ENCODE measurements at places on chromosomes 1 and 21.

GRCh38 chr1:205585835-205586785 is 45.7 kb downstream of the ELK4 start:
- no peak for DNase-seq

DNA sequence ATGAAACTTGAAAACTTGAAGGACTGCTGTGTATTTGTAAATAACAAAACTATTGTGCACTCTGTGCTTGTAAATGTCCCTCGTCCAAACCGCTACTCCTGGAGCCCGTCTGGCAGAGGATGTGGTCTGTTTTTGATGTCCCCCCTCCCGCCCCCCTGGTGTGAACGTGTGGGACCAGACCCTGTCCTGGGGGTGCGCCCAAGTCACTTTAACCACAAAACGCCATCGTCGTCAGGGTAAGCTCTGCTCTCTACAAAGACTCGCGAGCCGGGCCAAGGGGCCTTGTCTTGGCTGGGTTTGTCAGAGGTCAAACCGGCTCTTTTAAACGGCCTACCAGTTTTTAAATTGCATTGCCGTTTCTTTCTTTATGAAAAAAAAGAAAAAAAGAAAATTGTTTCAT is 87.4 kb upstream of the TMEM51 start:
- DNase-seq: no peak

GRCh38 chr1:6267686-6268322 is 6.9 kb upstream of the GPR153 start:
- no peak for DNase-seq

DNA sequence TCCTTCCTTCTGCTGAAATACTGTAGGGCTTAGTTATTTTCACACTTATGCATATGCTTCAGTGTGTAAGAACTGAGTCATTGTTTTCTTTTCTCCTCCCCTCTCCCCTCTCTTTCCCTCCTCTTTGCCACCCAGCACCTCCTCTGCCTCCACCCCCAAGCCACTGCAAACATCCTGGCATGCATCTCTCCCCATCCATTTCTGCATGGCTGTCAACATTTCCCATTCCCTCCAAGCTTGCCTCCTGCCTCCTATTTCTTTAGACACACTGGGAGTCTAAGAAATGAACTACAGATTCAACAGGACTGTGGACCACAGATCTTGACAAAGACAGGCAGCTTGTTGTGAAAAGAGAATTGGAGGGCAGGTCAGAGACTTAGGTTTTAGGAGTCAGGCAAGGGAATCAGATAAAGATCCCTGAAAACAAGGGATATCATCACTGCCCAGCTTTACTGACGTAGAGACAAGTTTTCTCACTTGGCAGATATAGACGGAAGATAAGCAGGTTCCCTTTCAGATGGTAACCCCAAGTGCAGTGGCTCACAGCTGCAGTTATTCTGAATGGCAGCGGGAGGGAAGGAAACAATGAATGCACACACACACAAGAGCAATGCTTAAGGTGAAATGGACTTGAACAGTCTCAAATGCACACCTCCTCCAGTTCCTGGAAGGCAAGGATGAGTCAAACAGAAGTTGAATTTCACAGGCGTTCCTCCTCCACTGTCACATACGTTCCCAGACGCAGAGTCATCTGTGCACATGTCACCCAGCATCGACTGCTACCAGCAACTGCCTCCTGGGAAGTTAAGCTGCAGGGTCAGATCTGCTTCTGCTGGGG is 56.1 kb downstream of the HIVEP3 start:
- peak; percentile 78 for DNase-seq

DNA sequence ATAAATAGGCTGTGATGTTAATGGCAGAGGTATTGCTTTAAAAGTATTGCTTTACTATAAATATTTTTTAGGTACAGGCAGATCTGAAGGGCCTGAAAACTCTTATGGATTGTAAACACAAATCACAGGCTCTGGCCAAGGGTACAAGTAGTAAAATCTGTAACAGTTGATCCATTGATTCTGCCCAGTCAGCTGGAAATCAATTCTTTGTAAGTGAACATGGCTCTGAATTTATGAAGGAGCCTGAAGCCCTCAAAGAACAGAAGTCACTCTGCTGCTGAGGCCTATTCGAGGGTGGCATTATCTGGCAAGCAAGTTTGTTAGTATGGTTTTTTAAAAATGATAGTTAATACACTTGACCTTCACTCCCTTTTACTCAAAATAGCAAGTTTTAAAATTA is 834.0 kb upstream of the TMPRSS15 start:
- DNase-seq: no peak

DNA sequence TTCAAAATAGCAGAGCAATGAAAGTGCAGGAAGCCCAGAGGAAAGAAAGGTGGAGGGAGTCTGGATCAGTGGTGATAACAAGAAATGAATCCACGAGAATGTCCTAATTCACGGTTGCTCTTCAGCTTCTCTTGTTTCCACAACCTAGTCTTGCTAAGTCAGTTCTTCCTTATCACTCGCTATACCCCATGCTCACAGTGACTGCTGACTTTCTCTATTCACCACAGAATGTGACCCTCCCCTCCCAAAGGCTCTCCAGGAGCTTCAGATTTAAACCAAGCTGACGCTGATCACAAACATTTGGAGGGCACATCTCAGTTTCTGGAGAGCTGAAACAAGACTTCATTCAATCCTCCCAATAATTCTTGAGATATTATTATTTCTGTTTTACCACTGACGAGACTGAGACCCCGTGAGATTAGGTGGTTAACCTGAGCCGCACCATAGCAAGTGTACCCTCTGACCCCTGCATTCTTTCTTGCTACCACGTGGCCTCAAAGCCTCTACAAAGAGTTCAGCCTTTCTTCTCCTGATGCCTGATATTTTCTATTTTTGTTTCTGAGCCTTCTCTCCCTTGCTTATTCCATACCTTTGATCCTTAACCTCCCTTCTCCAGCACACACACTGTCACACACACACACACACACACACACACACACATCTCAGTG is 10.7 kb upstream of the CCN1 start:
- no peak for DNase-seq

DNA sequence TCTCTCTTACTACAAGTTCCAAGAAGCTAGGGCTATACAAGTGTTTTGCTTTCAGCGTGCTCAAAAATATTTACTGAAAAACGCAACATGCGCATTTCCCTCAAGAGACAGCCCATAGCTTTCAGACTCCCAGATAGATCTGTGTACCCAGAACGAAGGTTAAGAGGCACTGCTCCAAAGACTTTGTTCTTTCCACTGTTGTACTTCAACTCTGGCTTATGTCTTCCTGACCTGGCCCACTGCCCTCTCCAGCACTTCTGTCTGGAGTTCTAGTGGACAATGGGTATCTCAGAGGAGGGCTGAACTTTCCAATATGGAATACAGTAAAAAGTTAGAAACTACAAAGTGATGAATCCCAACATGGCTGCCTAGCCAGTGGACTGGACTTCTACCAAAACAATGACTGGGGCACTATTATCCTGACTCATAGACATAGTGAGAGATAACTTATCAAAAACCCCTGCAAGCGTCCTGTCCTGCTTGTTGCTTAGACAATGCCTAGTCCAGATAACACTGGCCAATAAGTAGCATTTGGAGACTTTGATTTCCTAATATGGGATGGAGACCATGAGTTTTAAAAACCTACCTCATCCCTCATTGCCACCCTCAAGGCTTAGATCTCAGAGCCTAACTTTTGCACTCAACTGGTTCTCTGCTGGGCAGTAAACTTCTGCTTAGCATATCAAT is 8.8 kb upstream of the ADAR start:
- DNase-seq: no peak

GRCh38 chr1:114208714-114209113 is 55.0 kb upstream of the SYT6 start:
- peak; percentile 58 for DNase-seq

- peak; percentile 71 for DNase-seq
These were observed 19.6 kb upstream of the ZNF648 start for GRCh38 chr1:182080955-182081582.

DNA sequence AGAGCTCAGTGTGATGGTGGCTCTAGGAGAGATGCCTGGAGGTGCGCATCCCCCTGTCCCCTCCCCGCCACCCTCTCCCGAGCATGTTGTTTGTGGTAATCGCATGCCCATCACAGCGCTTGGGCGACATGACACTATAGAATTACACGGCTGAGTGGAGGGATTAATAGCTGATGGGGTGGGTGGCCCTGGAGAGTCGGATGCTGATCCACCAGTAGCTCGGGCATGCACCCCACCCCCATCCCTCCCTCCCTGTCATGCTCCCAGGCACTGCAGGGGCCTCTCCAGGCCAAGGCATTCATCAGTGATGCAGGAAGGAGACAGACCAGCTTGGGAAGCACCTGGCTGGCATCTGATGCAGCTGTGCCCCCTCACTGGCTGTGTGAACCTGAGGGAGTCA is 159.0 kb upstream of the IGSF21 start:
- no peak for DNase-seq

DNA sequence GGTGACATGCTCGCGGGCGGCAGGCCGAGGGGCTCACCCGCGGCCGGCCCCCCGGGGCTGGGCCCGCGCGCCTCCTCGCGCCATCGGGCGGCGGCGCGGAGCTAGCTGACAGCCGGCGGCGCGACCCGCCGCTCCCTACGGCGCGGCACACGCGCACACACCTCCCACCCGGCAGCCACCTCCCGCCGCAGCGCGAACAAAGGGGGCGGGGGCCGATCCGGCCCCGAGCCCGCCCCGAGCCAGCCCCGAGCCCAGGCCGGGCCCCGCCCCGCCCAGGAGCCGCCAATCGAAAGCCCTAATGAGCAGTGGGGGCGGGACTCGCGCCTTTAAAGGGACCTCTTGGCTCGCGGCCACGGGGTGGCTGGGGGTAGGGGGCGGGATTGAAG is at the start of gene KIF21B:
TSS of gene KIF21B (minus strand) at position 198 of the 386 bp plus-strand sequence. CDS start 331 bp downstream, outside the sequence.
- peak; percentile 91 for DNase-seq

- DNase-seq: no peak
These were observed 59.2 kb upstream of the MORC3 start for GRCh38 chr21:36260802-36261201.

GRCh38 chr1:230797376-230797920 is 50.3 kb downstream of the CAPN9 start:
- DNase-seq: no peak

- DNase-seq: no peak
These were observed 93.0 kb downstream of the SPATA46 start for GRCh38 chr1:162283657-162284056.

DNA sequence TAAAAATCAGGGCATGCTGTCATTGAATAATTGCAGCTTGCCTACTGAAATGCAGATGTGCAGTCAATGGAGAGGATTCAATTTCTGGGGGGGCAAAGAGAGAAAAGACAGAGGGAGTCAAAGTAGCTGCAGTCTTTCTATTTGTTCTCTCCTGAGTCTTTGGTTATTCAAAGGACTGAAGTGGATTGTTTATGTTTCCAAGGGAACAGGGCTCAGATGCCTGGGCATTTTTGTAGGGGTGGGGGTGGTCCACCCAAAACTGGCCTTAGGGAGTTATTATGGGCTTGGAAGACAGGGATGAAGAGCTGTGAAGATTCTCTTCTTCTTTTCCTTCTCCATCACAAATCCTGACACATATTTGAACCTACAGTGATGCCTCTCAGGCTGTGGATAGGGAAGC is 408.8 kb upstream of the DAB1 start:
- peak; percentile 83 for DNase-seq

GRCh38 chr21:22900490-22900889 is 1902.3 kb downstream of the NCAM2 start:
- DNase-seq: peak; percentile 5

DNA sequence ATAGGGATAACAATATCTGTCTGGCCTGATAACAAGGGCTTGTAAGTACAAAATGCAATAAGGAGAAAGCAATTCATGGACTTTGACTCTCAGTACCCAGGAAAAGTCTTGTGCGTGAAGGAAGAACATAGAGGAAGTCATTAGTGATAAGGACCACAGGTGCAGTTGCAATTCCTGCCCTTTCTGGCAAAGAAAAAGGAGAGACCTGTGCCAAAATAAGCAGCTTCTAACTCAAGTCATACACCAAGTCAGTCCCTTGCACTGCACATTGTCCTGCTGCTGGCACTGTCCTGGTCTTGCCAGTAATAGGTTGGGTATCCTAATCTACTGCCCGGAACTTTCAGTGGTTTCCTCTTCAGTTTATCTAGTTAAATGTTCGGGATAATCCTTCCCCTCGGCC is 14.8 kb upstream of the SOD1 start:
- no peak for DNase-seq

DNA sequence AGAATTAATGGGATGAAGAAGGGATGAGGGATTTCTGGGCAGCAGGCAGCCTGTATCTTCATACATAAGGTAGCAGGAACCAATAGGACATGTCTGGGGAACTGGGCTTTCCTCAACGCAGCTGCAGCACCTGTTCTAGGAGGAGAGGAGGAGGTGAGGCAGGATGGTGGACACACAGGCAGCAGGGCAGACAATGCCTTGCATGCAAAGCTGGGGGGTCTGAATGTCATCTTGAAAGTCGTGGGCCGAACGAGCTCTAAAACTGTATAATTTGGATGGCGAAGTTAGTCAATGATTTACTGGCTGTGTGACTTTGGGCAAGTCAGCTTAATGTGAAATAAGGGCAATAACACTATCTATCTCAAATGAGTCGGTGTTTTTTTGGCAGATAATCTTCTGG is 124.4 kb downstream of the BEND5 start:
- DNase-seq: no peak

- no peak for DNase-seq
These were observed 21.1 kb downstream of the TMEM51 start for GRCh38 chr1:15174615-15174983.

GRCh38 chr1:178030467-178030866 is 60.6 kb upstream of the SEC16B start:
- no peak for DNase-seq

DNA sequence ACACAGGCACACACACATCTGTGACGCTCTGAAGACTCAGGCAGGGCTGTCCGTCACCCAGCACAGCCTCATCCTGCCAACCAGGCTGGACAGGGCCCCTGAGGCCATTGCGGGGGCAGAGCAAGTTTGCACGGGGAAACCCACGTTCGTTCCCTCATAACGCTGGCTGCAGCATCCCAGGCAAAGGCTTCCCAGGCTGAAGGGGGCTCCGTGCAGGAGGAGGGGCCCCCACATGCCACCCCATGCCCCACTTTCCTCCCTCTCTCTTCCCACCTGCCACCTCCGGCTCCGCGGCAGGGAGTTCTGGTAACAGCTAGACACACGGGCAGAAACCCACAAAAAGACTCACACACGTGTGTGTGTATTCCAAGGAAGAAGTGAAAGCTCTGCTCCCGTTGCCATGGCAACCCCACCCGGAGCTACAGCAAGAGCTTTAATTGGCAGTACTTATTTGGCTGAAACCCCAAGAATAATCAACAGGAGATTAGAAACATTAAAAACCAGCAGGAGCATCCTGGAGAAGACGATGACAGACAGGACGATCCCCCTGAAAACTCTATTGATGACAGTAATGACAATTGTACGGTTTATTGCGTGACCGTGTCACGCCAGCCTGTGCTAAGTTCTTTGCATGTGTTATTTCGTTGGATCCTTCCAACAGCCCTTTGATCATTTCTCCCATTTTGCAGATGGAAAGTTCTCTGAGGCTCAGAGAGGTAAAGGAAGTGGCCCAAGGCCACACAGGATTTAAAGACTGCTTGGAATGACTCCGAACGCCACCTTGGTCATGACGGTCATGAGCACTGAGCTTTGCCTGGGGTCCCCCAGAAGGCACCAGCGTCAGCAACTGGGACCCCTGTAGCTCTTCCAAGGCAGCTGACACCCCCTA is 247.1 kb downstream of the NPHP4 start:
- peak; percentile 25 for DNase-seq
